Stromal cell of bone marrow (primary cell): ENCODE measurements at places on chromosomes 7 and 10.

DNA sequence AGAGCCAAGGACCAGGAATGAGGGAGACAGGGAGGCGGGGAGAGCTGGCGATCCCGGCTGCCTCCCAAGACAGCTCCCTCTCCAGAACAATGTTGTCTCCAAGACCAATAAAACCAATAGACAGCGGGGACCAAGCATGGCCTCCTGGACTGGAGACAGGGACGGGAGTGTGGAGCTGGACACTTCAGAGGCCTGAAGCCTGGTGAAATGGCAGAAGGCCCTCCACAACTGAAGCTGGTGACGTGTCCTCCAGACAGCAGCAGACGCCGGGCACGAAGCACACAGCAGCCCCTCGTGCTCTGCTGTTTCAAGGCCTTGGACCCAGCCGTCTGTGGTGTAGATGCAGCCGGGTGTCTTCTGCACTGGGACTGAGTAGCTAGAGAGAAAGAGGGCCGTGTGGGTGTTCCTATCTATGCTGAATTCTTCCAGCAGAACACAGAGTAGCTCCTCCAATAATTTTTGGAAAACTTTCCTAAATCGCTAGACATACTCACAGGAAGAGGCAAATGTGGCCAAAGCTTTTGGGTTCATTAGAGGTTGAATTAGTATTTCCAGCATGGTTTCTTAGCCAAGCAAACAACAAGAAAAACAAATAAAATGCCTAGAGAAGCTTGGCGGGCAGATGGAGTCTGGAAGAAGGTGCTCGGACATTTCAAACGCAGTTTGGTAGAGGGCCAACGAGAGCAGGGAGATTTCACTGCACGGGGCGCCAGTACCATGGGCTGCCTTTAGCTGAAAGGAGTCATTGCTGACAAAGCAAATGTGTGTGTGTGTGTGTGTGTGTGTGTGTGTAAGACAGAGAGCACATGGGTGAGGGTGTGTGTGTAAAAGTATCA is 570.4 kb downstream of the TCERG1L start:
- no peak for DNase-seq

DNA sequence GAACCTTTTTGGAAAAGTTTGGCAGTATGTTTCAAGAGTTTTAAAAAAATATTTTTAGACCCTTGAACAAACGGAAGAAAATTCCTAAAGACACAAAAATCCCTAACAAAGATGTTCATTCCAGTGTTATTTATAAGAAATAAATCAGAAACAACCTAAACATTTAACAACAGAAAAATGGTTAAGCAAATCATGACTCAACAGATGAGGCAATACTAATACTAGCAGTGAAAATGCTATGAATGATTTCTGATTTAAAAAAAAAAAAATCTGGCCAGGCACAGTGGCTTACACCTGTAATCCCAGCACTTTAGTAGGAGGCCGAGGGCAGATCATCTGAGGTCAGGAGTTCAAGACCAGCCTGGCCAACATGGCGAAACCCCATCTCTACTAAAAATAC is 61.0 kb downstream of the ARHGAP12 start:
- DNase-seq: peak; percentile 11

- DNase-seq: no peak
These were observed 1673.4 kb downstream of the REEP3 start for GRCh38 chr10:65194555-65194954.

- no peak for DNase-seq
These were observed 63.9 kb upstream of the FAM20C start for GRCh38 chr7:128171-129080.

DNA sequence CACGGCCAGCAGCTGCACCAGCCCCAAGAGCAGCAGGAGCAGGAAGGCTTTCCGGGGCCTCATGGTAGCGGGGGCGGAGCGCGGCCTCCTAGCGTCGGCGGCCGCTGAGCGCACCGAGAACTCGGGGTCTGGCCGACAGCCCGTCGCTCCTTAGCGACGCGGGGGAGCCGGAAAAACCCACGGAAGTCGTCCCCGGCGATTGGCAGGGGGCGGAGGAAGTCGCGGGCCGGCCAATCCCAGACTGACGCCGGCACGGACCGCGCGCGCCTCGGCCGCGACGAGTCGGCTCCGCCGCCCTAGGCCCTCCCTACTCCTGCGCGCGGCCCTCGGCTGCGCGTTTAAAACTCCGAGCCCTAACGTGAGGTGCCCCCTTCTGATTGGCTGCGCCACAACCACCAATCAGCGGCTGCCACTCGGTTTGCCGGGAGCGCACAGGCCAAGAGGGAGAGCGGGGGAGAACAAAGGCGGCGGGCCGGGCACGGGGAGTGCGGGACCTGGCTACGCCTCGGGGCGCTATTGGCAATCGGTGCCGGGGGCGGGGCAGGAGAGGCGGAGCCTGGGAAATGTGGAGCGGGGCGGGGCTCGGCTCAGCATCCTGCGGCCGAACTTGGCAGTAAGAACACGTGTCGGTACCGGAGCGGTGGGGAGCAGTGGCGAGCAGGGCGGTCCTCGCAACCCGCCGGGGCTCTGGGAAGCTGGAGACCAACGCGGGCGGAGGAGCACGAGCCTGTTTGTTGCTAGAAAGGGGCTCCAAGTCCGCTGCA is at the start of gene PDIA4:
TSS of gene PDIA4 (minus strand) at position 160 of the 764 bp plus-strand sequence. CDS start at position 63, 97 bp downstream.
- DNase-seq: peak; percentile 99

GRCh38 chr10:71995887-71996575 is 31.8 kb downstream of the CHST3 start:
- DNase-seq: no peak

DNA sequence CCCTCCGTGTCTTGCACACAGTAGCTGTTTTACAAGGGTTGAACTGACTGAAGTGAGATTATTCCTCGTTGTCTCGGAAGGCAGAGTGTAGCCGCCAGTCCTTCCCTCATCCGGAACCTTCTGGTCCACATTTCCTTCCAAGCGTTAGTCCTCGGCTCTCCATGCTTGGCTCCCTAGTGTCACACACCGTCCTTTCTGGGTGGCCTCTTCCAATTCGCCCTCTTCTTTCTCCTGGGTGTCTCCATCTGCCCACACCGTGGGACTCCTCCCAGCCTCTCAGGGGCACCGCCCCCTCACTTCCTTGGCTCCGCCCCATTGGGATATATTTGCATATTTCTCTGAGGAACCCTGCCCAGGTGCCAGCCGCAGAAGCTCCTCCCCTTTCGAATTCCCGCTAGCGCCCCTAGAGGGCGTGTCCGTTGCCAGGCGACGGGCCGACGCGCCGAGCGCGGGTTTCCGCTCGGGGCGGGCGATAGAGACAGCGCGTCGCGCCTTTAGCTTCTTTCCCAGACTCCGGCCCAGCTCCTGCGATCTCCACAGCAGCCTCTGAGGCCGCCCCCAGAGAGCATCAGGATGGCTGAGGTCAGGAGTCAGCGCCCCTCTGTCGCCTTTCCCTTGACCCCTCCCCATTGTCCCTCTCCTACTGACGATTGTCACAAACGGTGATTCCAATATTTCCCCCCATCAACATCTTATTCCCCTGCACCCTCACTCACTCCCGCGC is at the start of gene CFAP58:
TSS of gene CFAP58 (plus strand) at position 509 of the 724 bp plus-strand sequence. CDS start at position 574, 65 bp downstream.
- peak; percentile 63 for DNase-seq

DNA sequence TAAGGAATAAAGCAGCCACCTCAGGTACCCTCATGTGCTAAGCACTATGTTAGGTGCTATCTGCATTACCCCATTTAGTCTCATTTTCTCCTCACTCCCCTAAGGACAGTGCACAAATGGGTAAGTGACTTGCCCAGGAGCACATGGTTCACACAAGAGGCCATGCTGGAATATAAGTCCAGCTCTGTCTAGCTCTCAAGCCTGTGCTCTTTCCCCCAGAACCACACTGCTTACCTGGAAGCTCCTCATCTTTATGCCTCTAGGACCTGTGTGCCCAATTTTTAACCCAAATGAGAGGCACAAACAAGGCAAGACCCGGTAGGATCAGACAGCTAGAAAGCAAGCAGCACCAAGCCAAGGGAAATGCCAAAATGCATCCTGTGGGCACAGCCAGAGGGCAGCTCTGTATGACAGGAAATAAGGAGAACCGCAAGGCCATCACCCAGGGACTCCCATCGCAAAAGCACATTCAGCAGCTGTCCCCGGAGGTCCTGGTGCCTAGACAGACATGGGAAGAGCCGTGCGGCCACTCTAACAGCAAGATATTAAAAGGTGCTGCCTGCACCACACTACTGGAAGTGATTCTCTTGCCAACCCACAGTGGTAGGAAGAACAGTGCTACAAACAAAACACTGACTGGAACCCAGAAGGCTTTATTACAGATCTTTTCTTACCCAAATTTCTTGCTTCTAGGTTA is 88.1 kb downstream of the GSAP start:
- DNase-seq: no peak
